ENCODE measurements at places on chromosomes 16 and 17. TPM values are rescaled to one million over a fixed set of nuclear protein-coding genes. Genes with fewer than 3 reads are reported as not detected.

GDE1 gene
- total RNA-seq = 60.1 TPM

DHRS7C gene
- not detected for total RNA-seq

INPP5K gene
- 15.5 TPM for total RNA-seq

CDK3 gene
- total RNA-seq = 3.3 TPM

TNP2 gene
- total RNA-seq = not detected

XYLT1 gene
- 11.5 TPM for total RNA-seq

IL34 gene
- total RNA-seq = 0.11 TPM

BAHCC1 gene
- total RNA-seq = 5.6 TPM

Data from foreskin keratinocyte (primary cell).